Panc1 (cell line): ENCODE measurements at places on chromosomes 4 and X. TPM values are rescaled to one million over a fixed set of nuclear protein-coding genes. Genes with fewer than 3 reads are reported as not detected.

Gene HSFX2
- 0.26 TPM for total RNA-seq

Gene SLC9A7
- 80.4 TPM for total RNA-seq

Gene KLB
- not detected for total RNA-seq

Gene G3BP2
- 146 TPM for total RNA-seq

Gene GLRA3
- not detected for total RNA-seq

Gene QRFPR
- not detected for total RNA-seq

Gene GUCY1B1
- 0.36 TPM for total RNA-seq

Gene CXCL3
- 0.23 TPM for total RNA-seq
